ENCODE measurements at places on chromosomes 16 and 17. TPM values are rescaled to one million over a fixed set of nuclear protein-coding genes. Genes with fewer than 3 reads are reported as not detected.

- no peak for DNase-seq
These were observed 70.8 kb downstream of the GOSR1 start for GRCh38 chr17:30547778-30548573.

- DNase-seq, result peak; percentile 16
These were observed 28.8 kb downstream of the ZCCHC14 start for GRCh38 chr16:87463722-87464690.

DNA sequence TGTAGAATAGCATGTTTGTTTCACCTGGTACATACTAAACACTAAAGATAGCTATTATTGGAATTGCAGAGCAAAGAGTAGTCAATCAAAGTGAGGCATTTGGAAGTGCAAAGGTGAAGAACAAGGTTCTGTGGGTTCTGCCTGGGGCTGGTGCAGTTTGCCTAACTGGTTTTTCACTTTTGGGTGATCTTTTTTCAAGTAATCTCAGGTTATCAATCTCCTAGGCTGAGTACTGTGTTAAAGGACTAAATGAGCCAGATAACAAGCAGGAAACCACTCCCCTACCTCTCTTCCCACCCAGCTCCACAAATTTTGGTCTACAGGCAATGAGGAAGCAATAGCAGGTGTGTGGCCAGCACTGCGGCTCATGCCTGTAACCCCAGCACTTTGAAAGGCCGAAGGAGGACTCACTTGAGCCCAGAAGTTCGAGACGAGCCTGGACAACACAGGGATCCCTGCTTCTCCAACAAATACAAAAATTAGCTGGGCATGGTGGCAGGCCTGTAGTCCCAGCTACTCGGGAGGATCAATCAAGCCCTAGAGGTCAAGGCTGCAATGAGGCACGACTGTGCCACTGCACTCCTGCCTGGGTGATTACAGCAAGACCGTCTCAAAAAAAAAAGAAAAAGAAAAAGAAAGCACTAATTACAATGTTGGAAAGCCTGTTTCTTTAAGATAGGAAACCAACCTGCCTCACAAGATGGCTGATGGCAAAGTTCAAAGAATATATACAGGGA, 2.0 kb upstream of the NTAN1 start:
- no peak for DNase-seq

DNA sequence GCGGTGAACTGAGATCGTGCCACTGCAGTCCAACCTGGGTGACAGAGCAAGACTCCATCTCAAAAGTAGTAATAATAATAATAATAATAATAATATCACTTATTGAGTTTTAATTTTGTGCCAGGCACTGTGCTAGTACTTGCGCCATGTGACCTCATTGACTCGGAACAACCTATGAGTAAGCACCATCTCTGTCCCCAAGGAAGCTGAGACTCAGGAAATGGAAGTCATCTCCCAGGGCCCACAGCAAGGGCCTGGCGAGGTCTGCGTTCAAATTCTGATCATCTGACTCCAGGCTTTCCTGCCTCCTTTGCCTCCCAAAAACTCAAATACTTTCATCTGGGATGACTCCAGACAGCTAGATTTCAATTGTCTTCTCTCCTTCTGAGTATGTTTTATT, 162.9 kb downstream of the SEC14L1 start:
- DNase-seq, result no peak

CACNG3 gene
- not detected for total RNA-seq

CCL16 gene
- not detected for total RNA-seq

DNA sequence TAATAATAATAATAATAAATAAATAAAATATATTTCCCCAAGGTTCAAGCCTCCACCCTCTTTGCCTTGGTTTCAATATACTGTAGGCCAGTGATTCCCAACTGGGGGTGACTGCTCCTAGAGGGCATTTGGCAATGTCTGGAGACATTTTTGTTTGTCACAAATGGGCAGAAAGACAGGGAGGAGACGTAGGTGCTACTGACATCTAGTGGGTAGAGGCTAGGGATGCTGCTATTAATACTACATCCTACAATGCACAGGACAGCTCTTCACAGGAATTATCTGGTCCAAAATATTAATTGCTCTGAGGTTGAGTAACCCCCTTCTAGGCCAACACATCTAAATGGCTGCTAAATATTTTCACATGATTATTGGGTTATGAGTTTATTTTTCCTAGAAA, 12.8 kb upstream of the PRR14 start:
- DNase-seq, result no peak

DPEP2NB gene
- total RNA-seq, result not detected

DNA sequence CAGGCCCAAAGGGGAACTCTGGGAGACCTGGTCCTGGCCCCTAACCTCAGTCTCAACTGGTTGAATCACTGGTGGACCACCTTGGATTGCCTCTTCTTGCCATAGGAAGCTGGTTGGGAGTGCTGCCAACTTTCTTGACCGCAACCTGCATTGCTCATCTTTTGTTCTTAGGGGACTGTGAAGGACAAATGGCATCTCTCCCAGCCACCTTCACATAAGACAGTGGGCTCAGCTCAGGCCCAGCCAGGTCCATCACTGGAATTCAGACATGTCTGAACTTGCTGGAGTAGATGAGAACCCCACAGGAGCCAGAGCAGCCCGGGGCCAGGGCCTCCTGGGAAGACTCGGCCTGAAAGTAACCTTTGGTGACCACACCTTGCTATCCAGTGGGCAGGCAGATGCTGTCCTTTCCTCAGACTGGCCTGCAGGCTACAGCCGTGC, 18.8 kb downstream of the ADORA2B start:
- DNase-seq, result no peak

BOLA2B gene
- 46.3 TPM for total RNA-seq

KIF19 gene
- total RNA-seq, result 0.81 TPM

- DNase-seq, result no peak
These were observed 3.9 kb downstream of the SLC39A11 start for GRCh38 chr17:73088561-73088960.

AANAT gene
- total RNA-seq, result 0.14 TPM

DNA sequence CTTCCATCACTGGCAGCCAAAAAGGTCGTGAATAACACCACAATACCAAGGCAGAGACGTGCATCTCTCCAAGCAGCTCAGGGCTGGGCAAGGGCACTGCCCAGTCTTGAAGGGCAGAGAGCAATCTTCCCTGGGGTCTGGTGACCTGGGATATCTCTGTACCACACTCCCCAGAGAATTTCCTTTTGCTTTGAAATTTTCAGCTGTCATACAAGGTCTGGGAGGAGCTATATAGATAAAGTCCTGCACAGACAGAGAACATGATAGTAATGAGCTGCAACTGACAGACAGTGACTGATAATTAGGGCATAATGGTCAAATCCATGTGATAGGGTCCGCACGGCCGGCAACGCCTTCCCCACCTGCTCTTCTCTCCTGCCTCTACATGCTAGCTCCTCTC, 68.2 kb downstream of the DYNLRB2 start:
- no peak for DNase-seq

- DNase-seq, result no peak
These were observed 299.7 kb downstream of the C16orf95 start for GRCh38 chr16:87017371-87018012.

- DNase-seq, result no peak
These were observed 31.3 kb downstream of the KDM8 start for GRCh38 chr16:27234603-27235002.

DNA sequence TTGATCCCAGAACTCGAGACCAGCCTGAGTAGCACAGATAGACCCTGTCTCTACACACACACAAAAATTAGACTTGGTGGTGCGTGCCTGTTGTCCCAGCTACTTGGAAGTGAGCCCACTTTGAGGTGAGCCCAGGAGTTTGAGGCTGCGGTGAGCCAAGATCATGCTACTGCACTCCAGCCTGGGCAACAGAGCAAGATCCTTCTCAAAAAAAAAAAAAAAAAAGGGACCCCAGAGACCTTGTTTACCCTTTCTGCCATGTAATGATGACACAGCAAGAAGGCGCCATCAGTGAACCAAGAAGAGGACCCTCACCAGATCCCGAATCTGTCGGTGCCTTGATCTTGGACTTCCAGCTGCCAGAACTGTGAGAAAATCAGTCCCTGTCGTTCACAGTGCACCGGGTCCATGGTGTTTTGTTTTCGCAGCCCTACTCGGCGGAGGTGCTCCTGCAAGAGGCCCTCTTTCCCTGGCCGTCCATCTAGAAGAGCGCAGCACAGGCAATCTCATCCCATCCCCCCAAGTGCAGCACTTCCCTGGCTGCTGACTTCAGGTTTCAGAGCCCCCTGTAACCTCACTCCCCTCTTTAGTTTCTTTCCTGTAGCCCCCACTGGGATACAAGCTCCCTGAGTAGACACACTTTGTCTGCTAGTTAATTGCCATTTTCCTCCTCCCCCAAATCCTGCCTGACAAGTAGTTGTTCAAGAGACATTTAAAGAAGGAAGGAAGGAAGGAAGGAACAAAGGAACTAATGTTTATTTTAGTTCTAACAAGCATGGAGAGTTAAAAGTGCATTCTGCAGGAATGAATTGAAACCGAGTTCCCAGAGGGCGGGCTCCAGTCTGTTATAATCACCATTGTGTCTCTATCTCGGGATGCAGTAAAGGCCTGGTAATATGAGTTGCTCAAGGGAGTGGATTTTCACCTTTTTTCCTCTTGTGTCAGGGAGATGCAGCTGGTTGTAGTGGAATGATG, 115.3 kb downstream of the SNX29 start:
- DNase-seq, result no peak

- no peak for DNase-seq
These were observed 61.1 kb downstream of the PECAM1 start for GRCh38 chr17:64329588-64329987.

Measured in CD4-positive, alpha-beta T cell (primary cell).